ENCODE measurements at places on chromosomes 12 and 14.

DNA sequence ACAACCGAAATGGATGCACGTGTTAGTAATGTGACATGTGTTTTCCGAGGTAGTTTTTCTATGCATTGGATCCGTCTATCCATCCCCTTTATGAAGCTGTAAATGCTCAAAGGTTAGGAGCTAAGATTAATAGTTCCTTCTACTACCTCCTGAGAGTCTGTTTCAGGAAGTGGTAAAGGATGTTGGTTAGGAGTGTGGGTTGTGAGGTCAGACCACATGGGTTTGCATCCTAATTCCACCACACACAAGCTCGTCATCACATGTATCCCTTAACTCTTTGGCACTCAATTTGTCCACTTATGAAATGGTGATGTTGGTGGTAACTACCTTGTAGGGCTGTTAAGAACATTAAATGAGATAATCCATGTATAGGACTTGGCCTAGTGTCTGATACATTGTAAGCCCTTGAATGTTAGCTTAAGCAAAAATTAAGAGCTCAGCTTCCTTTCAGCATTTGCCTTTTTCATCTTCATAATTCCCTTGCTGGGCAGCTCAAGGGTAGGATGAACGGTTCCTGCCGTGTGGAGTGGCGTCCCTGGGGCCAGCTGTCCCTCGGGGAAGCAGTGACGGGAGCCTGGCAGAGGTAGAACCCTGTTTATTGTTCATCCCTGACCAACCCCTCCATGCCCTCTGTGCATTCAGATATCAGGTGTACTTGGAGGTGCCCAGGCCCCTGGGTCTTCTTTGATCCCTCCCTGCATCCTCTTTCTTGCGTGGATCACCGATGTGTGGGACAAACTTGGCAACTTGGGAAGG lies 52.3 kb downstream of the TSPAN9 start:
- DNase-seq, result peak; percentile 71

- DNase-seq, result no peak
Observed at GRCh38 chr14:72519543-72519942, 374.4 kb downstream of the DPF3 start.

- DNase-seq, result no peak
Observed at GRCh38 chr14:102601378-102601925, 9.0 kb downstream of the RCOR1 start.

DNA sequence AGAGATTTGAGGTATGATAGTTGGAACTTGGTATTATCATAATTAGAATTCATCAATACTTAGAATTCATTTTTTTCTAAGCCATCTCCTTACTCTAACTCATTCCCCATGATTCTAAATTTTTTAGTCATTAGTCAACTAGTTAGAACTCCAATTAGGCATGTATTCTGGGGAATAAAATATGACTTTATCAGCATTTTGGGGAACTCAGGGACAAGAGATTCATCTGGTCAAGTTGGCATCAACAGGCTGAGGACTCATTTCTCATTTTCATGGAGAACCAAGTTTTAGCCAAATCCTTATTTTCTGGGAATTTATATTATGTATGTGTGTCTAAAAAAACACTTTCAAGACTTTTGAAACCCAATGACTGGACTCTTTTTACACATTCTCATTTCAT lies 29.2 kb downstream of the DIP2B start:
- peak; percentile 8 for DNase-seq

- peak; percentile 80 for DNase-seq
Observed at GRCh38 chr14:100221533-100222223, 17.3 kb upstream of the YY1 start.

DNA sequence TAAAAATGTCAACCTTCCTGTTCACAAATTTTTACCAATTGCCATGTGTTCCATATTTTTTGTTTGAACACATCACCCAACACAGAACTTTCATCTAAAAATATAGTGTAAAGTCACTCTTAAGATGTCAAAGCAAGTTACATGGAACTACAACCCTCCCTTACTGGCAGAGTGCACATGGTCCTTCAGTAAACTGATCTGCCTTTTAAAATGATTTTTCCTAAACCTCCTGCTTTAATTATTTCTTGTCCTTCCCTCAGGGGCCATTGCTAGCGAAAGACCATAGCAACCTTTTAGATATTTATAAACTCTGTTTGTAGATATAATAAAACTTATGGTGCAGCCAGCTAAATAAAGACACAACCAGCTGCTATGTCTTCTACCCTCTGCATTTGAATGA lies 255.2 kb upstream of the FAR2 start:
- no peak for DNase-seq

GRCh38 chr14:103022002-103022684 lies 35.2 kb downstream of the CDC42BPB start:
- peak; percentile 56 for DNase-seq

DNA sequence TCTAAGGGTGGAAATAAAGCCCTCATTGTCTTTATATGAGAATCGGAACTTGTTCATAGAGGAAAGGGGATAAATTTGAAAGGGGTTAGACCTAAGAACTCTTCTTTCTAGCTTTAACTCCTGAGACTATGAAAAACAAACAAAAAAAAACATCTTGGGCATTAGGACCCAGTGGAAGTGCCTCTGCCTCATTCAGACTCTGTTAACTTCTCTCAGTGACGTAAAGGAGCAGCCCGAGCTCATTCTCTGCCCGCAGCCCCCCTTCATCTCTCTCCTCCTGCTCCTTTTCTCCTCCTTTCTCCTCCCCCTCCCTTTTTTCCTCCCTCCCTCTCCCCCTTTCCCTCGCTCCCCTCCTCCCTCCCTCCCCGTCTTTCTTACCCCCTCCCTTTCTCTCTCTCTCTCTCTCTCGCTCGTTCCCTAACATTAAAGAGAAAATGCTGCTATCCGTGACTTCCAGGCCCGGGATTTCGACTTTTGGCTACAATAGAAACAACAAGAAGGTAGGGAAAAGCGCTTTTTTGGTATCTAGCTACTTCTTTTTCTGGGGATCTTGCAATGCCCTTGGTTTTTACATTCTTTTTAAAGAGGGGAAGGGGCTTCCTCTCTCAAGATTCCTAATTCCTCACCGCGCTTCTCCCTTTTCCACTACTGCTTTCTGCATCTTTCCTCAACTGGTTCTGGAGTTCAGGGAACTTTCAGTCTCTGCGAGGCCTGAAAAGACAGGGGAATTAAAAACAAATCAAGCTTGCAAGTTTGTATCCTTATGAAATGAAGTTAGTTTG lies at the start of gene RBMS2:
Gene RBMS2 (plus strand): TSS at position 231 of the 782 bp plus-strand sequence. CDS start 204 bp downstream, at position 435.
- DNase-seq, result peak; percentile 98

DNA sequence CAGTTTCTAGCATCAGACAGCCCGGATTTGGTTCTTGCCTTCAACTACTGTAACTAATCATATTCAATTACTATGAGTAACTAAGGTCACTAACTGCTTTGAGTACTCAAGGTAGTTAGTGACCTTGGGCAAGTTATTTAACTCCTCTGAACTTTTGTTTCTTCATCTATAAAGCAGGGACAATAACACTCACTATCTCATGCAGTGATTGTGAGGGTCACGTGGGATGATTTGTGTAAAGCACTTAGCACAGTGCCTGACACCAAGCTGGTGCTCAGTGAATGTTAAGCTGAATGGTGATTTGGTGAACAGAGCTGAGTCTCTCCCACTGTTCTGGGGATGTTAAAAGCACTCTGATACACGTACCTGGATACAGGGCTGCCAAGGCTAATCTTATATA lies 171.3 kb upstream of the PLXNC1 start:
- DNase-seq, result no peak

DNA sequence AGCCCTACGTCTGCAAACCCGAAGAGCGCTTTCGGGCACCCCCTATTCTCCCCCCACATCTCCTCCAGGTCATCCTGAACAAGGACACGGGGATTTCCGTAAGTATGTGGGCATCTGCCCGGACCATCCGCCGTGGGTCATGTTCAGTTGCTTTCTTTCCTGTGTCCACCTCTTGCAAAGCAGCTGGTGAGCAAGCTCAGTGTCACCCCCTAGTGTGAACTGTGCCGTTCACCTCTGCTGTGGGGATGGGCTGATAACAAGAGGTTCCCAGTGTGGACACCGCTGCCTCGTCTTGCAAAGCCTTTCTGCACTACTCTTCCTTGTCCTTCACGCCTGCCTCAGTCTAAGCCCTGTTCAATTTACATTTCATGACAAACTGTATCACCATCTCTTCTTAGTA lies 8.6 kb downstream of the PRKAB1 start:
- no peak for DNase-seq

DNA sequence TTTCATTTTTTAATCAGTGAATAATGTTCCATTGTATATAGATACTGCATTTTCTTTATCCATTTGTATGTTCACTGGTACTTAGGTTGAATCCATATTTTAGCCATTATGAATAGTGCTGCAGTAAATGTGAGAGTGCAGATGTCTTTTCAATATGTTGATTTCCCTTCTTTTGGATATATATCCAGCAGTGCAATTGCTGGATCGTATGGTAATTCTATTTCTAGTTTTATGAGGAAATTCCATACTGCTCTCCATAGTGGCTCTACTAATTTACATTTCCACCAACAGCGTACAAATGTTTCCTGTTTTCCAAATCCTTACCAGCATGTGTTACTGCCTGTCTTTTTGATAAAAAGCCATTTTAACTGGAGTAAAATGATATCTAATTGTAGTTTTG lies 288.5 kb upstream of the GARIN2 start:
- DNase-seq, result no peak

- peak; percentile 70 for DNase-seq
Observed at GRCh38 chr12:31322801-31323207, 3.1 kb downstream of the SINHCAF start.

GRCh38 chr12:132475304-132476037 lies 14.5 kb upstream of the FBRSL1 start:
- DNase-seq, result no peak

- no peak for DNase-seq
Observed at GRCh38 chr14:76638841-76639240, 122.4 kb upstream of the VASH1 start.

- peak; percentile 64 for DNase-seq
Observed at GRCh38 chr14:49970474-49971147, 77.7 kb downstream of the ARF6 start.

- DNase-seq, result peak; percentile 62
Observed at GRCh38 chr12:80353254-80353653, 90.8 kb upstream of the PTPRQ start.
